Dorsolateral prefrontal cortex (tissue), 122 donors: ENCODE measurements at places on chromosomes 6 and 20. TPM values are rescaled to one million over a fixed set of nuclear protein-coding genes. Genes with fewer than 3 reads are reported as not detected.

- DNase-seq: no peak
These were observed 374.6 kb upstream of the SYNCRIP start for GRCh38 chr6:86017236-86017635.

DNA sequence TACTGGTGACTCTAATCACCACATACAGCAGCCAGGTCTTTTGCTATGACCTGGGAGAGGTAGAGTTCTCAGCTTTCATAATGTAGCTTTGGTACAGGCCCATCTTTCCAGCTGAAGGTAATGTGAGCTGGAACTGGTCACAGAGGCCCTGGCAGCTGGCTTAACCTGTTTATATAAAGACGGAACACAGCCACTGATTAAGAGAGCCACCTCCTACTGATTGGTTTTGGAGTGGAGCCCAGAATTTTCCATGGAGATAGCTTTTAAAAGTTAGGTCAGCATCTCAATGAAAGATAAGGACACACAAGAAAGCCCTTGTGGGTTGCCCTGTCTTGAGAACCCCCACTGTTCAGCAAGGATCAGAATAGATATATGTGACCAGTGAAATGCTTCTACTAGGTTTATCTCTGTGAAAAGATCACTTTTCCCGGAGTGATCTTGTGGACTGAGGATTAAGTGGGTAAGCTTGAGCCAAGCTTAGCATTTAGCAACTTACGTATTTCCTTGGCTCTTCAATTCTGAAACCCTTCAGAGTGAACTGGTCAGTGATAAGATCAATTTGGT is 213.7 kb upstream of the CITED2 start:
- no peak for DNase-seq

DNA sequence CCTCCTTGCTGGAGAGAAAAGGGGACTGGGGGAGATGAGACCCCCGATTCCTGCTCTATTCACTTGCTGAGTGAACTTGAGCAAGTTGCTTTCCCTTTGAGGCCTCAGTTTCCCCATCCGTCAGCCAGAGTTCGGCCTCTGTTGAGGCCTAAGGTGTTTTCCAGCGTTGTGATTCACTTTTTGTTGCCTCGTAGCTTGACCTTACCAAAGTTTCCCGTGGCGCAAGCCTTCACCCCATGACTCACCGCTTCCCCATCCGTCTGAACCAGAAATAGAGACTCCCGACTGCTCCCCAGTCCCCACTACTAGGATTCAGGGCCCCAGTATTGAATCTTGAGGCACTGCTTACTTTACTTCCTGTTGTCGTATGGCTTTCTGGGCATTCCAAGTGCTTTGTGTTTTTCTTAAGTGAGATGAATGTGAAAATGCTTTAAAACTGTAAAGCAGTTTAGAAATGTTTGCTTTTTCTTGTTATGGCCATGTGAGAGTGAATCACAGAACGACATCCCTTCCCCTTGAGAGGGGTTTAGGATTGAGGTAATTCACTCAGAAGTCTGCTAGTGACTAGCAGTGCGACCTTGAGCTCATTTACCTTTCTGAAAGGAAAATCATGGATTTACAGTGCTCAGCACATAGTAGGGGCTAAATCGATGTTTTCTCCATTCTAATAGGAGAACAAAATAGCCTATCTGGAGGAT is 1.2 kb downstream of the CHMP4B start:
- no peak for DNase-seq

DNA sequence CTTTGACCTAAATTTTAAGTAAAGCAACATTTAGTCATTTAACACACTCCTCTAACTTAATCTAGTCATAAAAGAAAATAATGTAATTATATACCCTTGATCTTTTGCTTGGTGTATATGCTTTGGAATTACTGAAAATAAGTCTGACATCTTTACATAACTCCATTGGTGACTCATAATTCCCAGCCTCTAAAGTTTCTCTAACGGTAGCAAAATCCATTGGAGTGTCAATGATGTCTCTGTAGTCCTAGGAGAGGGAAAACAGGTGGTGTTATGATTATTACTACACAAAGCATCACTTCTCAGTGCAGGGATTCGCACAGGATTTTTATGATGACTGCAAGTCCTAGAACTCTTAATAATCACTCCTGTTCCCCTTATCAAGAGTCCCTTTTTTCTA is 80.2 kb downstream of the IRAK1BP1 start:
- no peak for DNase-seq

DNA sequence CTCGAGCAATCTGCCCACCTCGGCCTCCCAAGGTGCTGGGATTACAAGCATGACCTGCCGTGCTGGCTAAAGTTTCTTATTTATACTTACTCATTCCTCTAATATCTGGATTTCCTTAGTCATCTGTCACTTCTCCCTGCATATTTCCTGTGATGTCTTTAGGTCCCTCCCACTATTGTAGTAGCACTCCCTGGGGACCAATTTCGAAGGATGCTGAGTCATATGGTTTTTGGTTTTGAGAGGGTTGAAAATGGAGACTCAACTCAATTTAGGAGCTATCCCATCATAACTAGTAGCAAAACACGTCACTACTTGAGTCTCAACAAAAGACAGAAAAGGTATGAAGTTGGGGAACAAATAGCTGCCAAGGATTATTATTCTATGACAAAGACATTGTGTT is 20.2 kb downstream of the MCUR1 start:
- no peak for DNase-seq

Gene BHLHE23
- total RNA-seq: not detected

Gene GRM4
- 7.3 TPM for total RNA-seq

Gene FAM83D
- 2.9 TPM for total RNA-seq

Gene ZBTB12
- total RNA-seq: 8.6 TPM

Gene PACRG
- 5.4 TPM for total RNA-seq

Gene BEND6
- 38.7 TPM for total RNA-seq

Gene EDN1
- total RNA-seq: 15.6 TPM

Gene NNAT
- total RNA-seq: 62.1 TPM

Gene BEND3
- 1.8 TPM for total RNA-seq
